ENCODE measurements at places on chromosomes 5 and 9.

DNA sequence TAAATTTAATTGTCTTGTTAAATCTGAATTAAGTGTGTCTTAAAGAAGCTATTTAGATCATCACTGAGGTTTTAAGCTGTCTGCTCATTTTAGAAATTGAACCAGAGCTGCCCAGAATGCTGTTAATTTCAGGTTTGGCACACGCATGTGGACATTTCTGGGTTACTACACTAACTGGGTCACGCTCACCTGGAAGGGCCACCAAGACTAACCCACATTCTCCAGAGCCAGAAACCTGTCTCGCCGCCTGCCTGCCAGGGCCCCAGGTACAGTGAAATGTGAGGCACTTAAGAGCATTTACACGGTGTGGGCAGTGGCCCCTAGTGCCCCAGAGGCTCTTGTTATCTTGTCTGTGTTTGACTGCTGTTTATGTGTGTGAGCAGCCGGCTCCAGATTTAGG lies 46.6 kb downstream of the ATP10B start:
- no peak for DNase-seq

DNA sequence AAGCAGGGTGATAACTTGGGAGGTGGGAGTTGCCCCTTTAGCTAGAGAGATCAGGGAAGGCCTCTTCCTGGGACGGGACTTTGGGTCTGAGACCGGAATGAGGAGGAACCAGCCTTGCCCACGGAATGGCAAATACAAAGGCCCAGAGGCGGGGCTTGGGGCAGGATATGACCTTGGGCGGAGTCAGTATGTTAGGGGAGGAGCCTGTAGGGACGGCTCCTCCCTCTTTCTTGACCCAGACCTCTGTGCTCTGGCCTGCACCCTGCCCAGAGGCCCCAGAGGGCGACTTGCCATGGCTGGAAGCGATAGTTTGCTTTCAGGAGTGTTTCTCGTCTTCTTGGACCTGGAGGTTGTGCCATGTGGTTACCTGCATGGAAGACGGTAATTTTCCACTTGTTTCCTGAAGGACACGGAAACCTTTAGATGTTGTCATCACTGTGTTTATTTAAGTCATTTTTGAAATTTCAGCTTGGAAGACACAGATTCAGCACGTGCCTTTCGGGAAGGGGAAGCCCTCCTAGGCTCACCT lies 85.6 kb downstream of the DAB2IP start:
- DNase-seq, result no peak

- DNase-seq, result no peak
These were observed 552.8 kb upstream of the ST8SIA4 start for GRCh38 chr5:101455851-101456250.

GRCh38 chr5:90014420-90014819 lies 395.1 kb downstream of the CETN3 start:
- DNase-seq, result no peak

DNA sequence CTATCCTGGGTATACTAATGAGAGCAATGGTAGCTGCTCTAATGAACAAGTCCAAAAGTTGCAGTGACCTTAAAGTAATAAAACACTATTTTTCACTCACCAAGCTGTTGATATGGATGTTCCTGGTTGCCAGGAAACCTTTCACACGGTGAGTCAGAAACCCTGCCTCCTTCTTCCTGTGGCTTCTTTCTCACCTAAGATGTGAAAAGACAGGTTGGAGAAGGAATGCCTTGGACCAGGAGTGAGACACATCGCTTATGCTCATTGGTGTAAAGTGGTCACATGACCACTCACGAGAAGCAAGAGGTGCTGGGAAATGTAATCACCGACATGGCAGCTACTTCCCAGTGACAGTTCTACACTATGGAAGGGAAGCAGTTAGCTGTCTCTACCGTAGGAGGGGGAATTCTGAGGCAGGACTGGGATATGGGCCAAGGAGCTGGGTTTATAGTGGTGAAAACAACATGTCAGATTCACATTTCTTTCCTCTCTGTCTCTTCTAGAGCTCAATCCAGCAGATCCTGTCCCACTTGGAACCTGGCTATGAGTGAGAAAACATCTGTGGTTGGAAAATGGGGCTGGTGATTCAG lies 320.4 kb upstream of the KLF4 start:
- DNase-seq, result no peak

GRCh38 chr5:127187706-127188105 lies 102.9 kb upstream of the MEGF10 start:
- DNase-seq, result no peak

GRCh38 chr5:113050721-113051382 lies 74.3 kb downstream of the DCP2 start:
- no peak for DNase-seq

- no peak for DNase-seq
These were observed 11.1 kb upstream of the CCIN start for GRCh38 chr9:36158122-36158521.

DNA sequence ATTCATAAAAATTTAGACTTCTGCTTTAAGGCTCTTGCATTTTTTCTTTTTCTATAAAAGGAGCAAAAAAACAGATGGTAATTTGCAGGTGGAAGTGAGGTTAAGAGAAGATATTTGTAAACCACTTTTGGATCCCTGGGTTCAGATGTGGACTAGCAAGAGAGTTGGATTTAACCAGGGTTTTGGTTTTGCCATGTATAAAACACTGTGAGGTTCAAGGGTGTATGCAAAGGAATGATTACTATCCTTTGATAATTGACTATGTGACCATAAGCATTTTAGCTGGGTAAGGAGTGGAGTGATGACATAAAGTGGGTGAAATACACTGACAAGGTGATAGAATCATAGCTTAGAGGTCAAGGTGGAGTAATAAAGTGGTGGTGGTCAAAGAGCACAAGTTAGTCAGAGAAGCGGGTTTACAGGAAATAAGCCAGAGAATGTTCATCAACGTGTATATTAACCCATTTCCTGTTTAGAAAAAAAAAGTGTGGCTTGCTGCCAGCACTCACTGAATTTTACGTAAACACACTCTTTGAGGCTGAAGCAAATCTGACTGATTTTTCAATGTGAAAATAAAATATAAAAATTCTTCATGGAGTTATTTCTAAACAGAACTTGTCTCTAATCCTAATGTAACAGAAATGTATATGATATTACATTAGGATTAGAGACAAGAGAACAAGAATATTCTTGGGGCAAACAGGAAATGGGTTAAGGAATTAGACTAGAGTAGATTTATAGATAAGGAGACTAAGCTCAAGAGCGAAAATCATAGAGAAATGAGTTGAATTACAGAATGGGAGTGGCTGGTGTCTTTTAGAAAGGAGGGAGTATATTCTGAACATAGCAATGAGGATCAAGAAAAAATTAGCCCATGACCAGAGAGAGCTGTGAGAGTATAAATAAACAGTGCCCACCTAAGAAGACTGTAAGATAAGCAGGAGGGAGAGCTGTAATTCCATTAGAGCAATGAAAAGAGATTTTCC lies 74.5 kb downstream of the CDKN2A start:
- DNase-seq, result no peak

- DNase-seq, result no peak
These were observed 23.5 kb upstream of the TENT2 start for GRCh38 chr5:79588696-79589095.

GRCh38 chr5:112630246-112631009 lies 107.3 kb upstream of the APC start:
- no peak for DNase-seq

DNA sequence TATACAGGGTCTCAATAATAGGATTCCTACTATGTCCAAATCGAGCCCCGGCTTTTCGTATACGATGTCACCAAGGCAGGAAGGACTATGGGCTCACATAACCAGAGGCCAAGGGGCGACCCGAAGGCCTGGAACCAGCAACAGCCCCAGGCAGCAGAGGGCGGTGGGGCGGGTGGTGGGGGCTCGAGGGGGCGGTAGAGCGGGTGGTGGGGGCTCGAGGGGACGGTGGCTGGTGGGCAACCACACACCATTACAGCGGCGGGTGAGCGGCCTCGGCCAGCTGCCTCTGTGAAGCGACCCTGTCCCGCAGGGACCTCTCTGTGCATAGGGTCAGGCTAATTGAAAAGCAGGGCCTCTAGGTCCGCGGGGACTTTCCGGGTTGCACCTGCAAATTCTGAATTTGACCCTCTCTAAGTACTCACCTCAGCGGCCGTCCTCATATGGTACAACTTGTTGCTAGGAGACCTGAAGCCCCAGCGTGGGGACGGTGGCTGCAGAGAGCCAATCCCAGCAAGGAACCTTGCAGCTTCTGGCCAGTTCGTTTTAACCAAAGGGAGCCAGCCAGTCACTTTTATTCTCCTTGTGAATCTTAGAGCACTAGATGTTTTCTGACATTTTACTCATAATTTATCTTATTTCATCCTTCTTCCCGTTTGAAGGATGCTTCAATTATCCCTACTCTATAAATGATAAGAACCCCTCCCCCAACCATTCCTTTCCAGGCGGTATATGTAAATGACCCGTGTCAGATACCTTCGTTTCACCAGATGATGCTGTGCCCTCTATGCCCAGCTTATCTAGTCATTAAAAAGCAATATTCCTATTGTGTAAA lies at the start of gene NME5:
Gene NME5, minus strand, starts transcription at position 480 of the 832 bp plus-strand sequence. CDS start 648 bp downstream, outside the sequence.
- no peak for DNase-seq

GRCh38 chr5:91211997-91212713 lies 171.0 kb downstream of the ARRDC3 start:
- DNase-seq, result no peak

DNA sequence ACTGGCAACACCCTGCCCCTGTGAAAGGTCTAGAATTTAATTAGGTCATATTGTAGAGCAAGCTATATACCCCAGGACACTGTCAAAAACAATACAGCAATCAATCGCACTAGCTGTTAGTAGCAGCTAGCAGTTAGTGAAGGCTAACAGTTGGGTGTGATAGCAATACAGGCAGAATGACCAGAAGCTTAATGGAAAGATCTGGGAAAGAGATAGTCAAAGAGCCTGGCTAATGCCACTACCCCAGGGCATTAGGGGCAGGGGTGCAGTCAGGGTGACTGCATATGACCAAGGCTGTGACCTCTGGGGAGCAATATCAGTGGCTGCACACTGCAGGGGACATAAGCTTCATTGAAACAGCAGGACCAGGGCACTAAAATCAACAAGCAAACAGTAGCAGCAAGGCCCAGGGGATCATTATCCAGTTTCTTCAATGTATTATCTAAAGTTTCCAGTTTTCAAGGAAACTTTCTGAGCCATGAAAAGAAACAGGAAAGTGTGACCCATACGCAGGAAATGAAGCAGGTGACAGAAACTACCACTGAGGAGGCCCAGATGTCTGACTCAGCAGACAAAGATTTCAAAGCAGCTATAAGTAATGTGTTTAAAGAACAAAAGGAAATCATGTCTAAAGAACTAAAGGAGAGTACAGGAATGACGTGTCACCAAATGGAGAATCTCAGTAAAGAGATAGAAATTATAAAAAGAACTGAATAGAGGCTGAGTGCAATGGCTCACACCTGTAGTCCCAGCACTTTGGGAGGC lies 82.4 kb downstream of the ZNF354C start:
- DNase-seq, result no peak

DNA sequence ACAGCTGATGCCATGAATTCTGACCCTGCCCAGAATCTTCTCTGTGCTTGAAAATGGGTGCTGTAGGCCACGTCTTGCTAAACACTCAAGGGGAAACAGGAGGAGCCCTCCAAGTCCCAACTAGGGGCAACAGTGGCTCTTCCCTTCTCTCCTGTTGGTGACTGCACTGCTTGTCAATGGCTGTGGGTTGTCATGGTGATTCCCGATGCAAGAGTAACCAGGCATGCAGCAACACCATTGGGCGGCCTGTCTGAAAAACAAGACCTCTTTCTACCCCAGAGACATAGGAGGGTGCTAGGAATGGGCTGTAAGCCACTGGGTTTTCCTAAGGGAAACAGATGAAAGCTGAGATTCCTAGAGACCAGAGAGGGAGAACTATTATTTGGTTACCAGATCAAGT lies 201.7 kb upstream of the PANK3 start:
- DNase-seq, result no peak

- DNase-seq, result no peak
These were observed 6.3 kb downstream of the NR4A3 start for GRCh38 chr9:99828054-99828416.

- no peak for DNase-seq
These were observed 297.9 kb downstream of the TLE1 start for GRCh38 chr9:81391457-81391825.

DNA sequence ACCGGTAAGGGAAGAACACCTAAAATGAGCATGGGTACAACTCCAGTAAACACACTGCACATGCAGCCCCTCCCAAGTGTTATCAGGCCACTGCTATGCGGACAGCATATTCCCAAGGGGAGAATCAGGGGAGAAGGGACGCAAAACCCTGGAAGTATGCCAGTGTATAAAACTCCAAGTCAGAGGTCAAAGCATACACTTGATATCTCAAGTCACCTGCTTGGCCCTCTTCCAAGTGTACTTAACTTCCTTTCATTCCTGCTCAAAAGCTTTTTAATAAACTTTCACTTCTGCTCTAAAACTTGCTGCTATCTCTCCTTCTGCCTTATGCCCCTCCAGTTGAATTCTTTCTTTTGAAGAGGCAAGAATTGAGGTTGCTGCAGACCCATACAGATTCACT lies 408.1 kb downstream of the HTR1A start:
- no peak for DNase-seq

DNA sequence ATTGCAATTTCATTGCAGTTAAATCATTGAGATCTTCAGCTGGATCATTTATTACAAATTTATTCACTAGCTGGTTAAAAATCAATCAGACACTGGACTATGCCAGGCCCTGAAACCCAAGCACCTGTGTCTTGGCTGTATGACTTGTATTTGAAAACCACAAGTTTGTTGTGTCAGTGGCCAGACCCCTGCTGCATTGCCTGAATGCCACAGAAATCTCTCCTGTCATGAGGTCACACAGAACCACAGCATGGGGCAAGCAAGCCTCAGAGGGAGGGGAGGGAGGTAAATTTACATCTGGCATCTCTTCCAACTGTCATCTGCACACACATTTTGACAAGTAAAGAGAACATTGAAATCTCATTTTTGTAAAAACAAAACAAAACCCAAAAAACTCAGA lies 90.0 kb downstream of the ARRDC3 start:
- no peak for DNase-seq

- no peak for DNase-seq
These were observed 5.2 kb downstream of the SH2D3C start for GRCh38 chr9:127773272-127773671.

DNA sequence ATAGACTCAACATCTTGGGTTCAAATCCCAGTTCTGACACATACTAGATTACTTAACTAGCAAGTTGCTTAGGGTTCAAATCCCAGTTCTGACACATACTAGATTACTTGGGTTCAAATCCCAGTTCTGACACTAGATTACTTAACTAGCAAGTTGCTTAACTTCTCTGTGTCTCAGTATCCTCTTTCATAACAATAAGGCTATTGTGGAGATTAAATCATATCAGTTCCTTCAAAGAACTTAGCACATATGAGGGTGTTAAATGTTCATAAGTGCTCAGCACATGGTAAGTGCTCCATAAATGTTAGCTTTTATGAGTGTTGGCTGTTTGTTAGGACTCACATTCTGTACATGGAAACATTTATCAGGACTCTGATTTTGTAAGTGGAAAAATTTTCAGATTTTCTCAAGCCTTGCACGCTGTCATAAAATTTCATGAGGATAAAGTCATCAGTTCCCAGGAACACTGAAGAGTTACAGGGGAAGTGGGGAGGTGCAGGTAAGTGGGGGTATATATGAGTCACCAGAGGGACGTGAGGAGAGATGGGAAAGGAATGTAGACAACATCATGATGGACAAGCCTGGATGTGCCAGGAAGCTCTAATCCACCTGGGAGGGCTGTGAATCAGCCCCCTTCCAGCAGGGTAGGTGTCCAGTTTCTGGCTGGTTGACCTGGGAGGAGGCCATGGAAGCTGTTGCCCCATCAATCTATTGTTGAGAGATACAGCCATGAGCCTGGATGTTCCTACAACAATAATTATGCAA lies 532.2 kb upstream of the WWC1 start:
- DNase-seq, result no peak

- DNase-seq, result no peak
These were observed 62.8 kb upstream of the CPEB4 start for GRCh38 chr5:173825215-173825865.

GRCh38 chr5:75496026-75496425 lies 15.4 kb downstream of the CERT1 start:
- DNase-seq, result no peak

Data from esophagus squamous epithelium (tissue), 5 donors.